ENCODE measurements at places on chromosomes 7 and 10. TPM values are rescaled to one million over a fixed set of nuclear protein-coding genes. Genes with fewer than 3 reads are reported as not detected.

GRCh38 chr7:25149836-25150235 lies 24.8 kb upstream of the CYCS start:
- peaks cover 2% of the 10 kb centered on the region for H3K36me3 ChIP-seq
- H3K4me3 ChIP-seq = no peak overlapping the region
- no peak overlapping the region for H3K27ac ChIP-seq
- H3K4me1 ChIP-seq = peaks cover 5% of the 10 kb centered on the region

DNA sequence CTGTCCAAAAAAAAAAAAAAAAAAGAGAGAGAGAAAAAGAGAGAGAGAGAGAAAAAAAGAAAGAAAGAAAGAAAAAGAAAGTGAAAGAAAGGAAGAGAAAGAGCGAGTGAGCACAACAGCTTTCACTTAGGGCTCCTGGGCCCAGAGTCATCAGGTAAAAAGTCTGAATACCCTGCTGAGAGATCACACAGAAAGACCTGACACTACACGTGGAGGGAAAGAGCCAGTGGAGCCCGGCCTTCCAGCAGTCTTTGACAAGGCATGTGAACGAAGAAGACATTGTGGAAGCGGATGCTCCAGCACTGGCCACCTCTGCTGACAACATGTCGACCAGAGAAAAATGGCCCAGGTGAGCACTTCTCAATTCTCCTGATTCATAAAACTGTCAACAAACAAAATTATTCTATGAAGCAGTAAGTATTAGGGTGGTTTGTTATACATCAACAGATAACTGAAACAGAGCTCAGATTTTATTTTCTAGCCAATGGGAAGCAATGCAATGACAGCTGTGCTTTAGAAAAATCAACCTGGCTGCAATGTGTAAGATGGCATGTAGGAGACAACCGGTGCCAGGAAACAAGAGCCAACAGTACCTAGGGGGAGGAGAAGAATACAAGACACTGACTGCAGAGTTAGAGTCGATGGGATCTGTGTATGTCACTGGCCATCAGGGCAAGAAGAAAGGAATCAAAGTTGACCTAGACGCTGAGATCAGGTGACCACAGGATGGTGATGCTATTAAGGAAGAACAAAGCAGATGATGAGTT lies 4.4 kb downstream of the RNF216 start:
- H3K4me1 ChIP-seq = peaks cover 48% of the 10 kb centered on the region
- H3K4me3 ChIP-seq = peak overlapping the region; percentile 80
- H3K36me3 ChIP-seq = peaks cover 24% of the 10 kb centered on the region
- peak overlapping the region; percentile 87 for H3K27ac ChIP-seq
- peak; percentile 5 for DNase-seq

Gene TSPAN13
- total RNA-seq = 0.96 TPM

Gene FAM25G
- total RNA-seq = not detected

- no peaks in the 10 kb centered on the region for H3K4me1 ChIP-seq
- H3K27ac ChIP-seq = no peak overlapping the region
- H3K36me3 ChIP-seq = no peaks in the 10 kb centered on the region
- DNase-seq = no peak
Measured at GRCh38 chr7:84812021-84812420, 374.8 kb downstream of the SEMA3D start.

Gene TUBAL3
- total RNA-seq = not detected

DNA sequence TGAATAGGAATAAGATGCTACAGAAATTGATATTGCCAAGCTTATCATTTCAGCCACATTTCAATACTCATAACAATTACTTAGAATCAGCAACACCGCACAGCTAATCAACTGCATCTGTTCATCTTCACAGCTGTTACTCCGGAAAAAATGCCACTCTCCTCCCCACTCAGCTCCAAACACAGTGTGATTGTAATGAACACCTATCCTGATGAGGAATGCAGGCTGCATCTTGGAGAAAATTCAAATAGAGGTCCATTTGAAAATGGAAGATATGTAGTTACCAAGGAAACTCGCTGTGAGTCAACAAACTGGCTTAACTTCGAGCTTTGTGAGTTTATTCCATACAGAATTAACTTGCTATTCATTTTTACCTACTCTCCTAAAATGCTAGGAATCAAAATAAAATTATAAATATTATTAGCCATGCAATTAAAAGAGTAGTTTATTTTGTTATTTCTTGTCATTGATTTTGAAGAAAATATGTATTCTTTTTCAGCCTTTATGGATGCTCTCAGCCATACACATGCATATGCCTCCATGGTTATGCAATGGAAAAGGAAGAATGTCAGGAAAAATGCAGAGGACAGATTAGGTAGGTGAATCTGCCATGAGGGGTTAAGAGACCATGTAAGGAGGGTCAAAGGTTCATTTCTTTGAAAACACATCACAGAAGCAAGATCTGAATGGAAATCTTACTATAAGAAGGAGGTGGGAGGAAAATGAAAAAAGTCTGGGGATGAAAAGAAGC lies 267.2 kb downstream of the POM121L12 start:
- DNase-seq = no peak
- H3K4me3 ChIP-seq = no peak overlapping the region
- no peaks in the 10 kb centered on the region for H3K4me1 ChIP-seq
- H3K27me3 ChIP-seq = no peaks in the 10 kb centered on the region
- H3K27ac ChIP-seq = no peak overlapping the region

- H3K4me3 ChIP-seq = no peak overlapping the region
- H3K36me3 ChIP-seq = no peaks in the 10 kb centered on the region
- peaks cover 12% of the 10 kb centered on the region for H3K27me3 ChIP-seq
- DNase-seq = no peak
- H3K4me1 ChIP-seq = peaks cover 10% of the 10 kb centered on the region
- H3K27ac ChIP-seq = no peak overlapping the region
Measured at GRCh38 chr7:26127411-26127810, 24.6 kb upstream of the NFE2L3 start.

DNA sequence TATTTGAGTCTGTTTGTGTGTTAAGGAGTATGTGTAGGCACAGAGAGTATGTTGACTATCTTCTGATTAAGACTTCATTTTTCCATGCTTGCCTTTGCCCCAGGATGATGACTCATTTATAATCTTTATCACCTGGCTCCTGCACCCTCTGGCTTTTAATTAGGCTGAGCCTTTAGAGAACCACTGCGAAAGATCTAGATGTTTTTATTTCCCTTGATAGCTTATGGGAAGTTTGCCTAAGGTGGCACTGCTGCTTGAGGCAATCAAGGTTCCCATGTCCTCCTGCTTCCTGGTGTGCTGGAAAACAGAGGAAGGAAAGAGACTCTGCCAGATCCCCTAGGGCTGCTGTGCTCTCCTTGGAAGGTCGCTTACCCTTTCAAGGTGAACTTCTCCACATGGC lies 114.6 kb downstream of the ARL4A start:
- H3K27ac ChIP-seq = no peak overlapping the region
- DNase-seq = no peak
- peaks cover 3% of the 10 kb centered on the region for H3K27me3 ChIP-seq
- H3K4me3 ChIP-seq = no peak overlapping the region
- H3K4me1 ChIP-seq = no peaks in the 10 kb centered on the region

DNA sequence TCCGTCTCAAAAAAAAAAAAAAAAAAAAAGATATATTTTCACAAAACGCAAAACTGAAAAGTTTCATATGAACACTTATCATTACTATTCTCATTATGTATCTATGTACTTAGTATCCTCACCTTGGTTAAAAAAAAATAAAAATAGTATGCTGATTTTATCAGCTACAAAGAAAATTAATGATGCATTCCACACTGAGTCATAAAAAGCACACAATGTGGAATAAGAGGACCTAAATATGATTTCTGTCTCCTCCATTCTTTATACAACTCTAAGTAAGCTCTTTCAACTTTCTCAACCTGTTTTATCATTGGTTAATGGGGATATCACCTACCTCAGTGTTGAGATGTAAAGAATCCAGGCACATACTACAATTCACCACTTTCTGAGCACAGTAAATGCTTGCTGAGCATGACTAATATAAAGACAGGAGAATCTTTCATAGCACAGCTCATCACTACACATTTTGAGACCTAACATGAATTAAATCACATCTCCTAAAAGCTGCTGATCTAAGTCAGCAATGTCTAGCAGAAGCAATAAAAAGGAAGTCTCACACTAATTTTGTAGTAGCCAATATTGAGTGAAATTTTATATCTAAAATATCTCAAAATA lies 2.7 kb downstream of the SNX13 start:
- no peak for DNase-seq
- peaks cover 14% of the 10 kb centered on the region for H3K36me3 ChIP-seq
- no peak overlapping the region for H3K27ac ChIP-seq
- peaks cover 2% of the 10 kb centered on the region for H3K27me3 ChIP-seq

Gene NPSR1
- total RNA-seq = not detected

Gene RP9
- 22.6 TPM for total RNA-seq

Gene VSTM2A
- not detected for total RNA-seq

DNA sequence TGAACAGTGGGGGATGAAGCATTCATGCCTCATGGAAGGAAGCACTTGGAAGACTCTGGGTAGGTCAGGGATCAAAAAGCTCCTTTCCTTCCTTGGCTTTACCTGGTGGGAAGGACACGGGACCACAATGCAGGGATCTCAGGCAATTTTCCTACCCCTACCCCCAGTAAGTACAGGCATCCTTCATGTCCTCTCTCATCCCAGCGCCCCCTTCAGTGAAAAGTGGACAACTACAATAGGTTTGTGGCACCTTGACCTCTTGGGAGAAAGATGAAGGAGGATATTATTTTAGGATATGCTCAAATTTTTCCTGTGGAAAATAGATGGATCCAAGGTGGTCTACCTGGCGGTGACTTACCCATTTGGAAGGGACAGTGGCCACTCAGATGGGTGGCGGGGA lies 16.5 kb downstream of the AFAP1L2 start:
- H3K27me3 ChIP-seq = peaks cover 11% of the 10 kb centered on the region
- no peak for DNase-seq
- H3K4me3 ChIP-seq = no peak overlapping the region
- no peak overlapping the region for H3K27ac ChIP-seq
- peaks cover 16% of the 10 kb centered on the region for H3K4me1 ChIP-seq

DNA sequence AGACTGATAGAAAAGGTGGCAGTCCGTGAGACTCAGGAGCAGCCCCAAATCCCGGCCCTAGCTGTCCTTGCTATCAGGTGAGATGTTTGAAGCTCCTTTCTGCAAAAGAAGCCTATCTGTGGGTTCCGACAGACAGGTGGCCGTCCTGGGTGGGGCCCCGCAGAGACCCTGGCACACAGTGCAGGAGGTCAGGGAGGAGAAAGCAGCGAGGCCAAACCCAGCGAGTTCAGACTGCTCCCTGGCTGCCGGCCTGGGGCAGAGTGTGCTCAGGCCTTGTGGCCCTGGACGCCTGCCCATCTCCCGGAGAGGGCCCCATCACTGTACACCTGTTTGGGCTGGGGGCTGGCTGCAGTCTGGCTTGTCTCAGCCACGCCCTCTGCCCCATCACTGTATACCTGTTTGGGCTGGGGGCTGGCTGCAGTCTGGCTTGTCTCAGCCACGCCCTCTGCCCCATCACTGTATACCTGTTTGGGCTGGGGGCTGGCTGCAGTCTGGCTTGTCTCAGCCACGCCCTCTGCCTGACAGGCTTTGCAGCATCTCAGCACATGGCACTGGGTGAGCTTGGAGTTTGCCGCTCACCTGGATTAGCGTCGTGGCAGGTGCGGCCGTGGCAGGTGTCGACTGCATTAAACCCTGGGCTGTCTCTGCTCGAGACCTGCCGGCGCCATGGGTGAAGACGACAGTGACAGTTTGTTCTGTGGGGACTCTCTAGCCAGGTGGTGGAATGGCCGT lies 11.8 kb upstream of the PRKAR1B start:
- peaks cover 25% of the 10 kb centered on the region for H3K36me3 ChIP-seq
- no peaks in the 10 kb centered on the region for H3K27me3 ChIP-seq
- H3K4me1 ChIP-seq = peaks cover 10% of the 10 kb centered on the region
- no peak for DNase-seq

DNA sequence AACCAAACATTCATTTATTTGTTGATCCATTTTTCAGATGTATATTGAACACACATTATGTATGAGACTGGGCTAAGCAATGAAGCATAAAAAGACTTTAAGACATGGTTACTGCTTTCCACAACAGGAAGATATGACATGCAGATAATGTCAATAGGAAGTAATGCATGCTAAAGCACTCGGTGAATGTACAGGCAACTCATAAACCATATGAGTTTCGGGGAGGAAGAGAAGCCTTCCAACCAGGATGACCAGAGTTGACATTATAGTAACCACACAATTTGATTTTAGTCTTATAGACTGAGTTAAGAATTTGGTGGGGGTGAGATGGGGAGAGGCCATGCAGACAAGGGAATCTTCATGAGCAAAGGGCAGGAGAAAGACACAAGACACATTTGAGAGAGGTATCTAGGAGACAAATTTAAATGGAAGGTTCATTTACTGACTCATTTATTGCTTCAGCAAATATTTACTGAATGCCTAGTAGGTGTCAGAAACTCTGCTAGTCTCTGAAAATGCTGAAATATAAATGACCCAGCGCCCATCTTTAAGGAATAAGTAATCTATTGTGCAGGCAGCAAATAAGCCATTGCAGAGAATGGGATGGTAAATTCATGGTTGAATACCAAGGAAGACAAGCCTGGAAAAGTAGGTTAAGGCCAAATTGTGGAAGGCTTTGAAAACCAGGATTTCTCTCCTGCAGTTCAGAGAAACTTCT lies 19.0 kb upstream of the SLK start:
- peaks cover 5% of the 10 kb centered on the region for H3K27me3 ChIP-seq
- no peak overlapping the region for H3K27ac ChIP-seq
- H3K4me1 ChIP-seq = peaks cover 15% of the 10 kb centered on the region
- H3K36me3 ChIP-seq = no peaks in the 10 kb centered on the region
- no peak for DNase-seq

Gene COBL
- not detected for total RNA-seq

DNA sequence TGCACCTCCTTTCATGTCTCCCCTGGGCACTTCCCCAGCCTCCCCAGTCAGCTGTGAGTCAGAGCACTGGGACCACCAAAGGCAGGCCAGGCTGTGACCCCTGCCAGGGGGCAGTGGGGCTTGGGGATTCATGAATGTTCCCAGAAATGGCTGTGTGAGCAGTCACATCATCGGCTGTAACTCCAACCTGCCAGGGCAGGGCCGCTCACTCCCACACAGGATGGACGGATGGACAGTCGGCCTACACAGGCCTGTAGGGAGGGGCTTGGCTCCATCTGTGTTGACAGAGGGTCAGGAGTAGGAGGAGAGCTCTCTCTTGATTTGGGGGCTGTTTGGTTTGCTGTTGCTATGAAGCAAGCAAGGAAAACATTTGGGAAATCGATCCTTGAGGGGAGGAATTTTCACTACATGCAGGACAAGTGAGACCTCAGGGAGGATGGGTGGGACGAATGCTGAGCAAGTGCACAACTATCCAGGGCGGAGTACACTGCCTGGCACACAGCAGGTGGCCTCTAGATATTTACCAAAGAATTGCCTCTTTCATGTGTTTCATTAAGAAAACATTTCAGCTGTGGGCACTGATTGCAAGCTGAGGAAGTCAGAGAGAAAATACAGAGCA lies 2.9 kb upstream of the IGFBP1 start:
- no peaks in the 10 kb centered on the region for H3K4me1 ChIP-seq
- no peaks in the 10 kb centered on the region for H3K36me3 ChIP-seq
- no peak for DNase-seq
- peaks cover 35% of the 10 kb centered on the region for H3K27me3 ChIP-seq

- peaks cover 47% of the 10 kb centered on the region for H3K4me1 ChIP-seq
- peak overlapping the region; percentile 86 for H3K4me3 ChIP-seq
Measured at GRCh38 chr7:106111655-106112117, 426 bp downstream of the SYPL1 start.

GRCh38 chr7:124893140-124893827 lies 36.3 kb downstream of the POT1 start:
- peaks cover 8% of the 10 kb centered on the region for H3K4me1 ChIP-seq
- no peaks in the 10 kb centered on the region for H3K27me3 ChIP-seq
- H3K4me3 ChIP-seq = no peak overlapping the region
- DNase-seq = no peak

Data from activated T-helper 1 cell treated with anti-CD3 and anti-CD28 coated beads, Interleukin-12 subunit alpha, Interleukin-12 subunit beta, Interleukin-2, Interleukin-4 antibody, amounts not matched to agents 30 ng/mL and 10 ng/mL and 1 ng/mL, durations not matched to agents 14 hours and 24 hours and 36 hours (primary cell).